Ascending aorta (tissue), 2 donors: ENCODE measurements at places on chromosomes 3 and 15. TPM values are rescaled to one million over a fixed set of nuclear protein-coding genes. Genes with fewer than 3 reads are reported as not detected.

DNA sequence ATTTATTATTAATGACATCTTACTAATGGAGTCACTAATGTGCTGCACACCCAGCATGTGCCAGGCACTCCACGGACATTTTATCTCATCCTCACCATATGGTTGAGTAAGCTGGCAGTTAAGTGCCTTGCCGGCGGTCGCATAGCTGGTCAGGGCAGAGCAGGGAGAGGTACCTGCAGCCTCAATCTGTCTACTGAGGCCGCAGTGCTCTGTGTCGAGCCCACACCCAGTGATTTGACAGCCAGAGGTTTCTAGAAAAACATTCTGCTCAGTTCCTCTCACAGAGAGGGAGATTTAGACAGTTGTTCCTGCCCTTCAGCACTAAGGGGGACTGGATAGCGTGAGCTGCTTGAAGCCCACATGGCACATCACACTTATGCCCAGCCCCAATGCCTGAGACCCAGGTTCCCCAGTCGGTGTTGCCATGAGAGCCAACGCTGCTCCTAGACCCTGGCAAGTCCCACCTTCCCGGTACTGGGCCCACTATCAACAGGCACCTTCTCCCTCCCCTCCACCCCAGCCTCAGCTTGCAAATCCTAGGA lies 2.6 kb downstream of the LIPC start:
- DNase-seq: no peak
- no peak overlapping the region for H3K4me3 ChIP-seq
- H3K27me3 ChIP-seq: no peaks in the 10 kb centered on the region
- H3K4me1 ChIP-seq: peaks cover 1% of the 10 kb centered on the region
- no peak overlapping the region for H3K27ac ChIP-seq
- H3K36me3 ChIP-seq: no peaks in the 10 kb centered on the region

The MEGF11 gene
- not detected for total RNA-seq

- no peak overlapping the region for H3K4me3 ChIP-seq
- H3K4me1 ChIP-seq: no peaks in the 10 kb centered on the region
- H3K27ac ChIP-seq: no peak overlapping the region
Observed at GRCh38 chr15:37893309-37893708, 41.1 kb upstream of the TMCO5A start.

The CDCP1 gene
- 3.0 TPM for total RNA-seq

GRCh38 chr15:65077981-65078352 lies 1.4 kb downstream of the KBTBD13 start:
- H3K4me3 ChIP-seq: no peak overlapping the region
- H3K36me3 ChIP-seq: no peaks in the 10 kb centered on the region
- DNase-seq: no peak
- H3K4me1 ChIP-seq: peaks cover 46% of the 10 kb centered on the region
- peak overlapping the region; percentile 69 for H3K27ac ChIP-seq
- H3K27me3 ChIP-seq: no peaks in the 10 kb centered on the region

DNA sequence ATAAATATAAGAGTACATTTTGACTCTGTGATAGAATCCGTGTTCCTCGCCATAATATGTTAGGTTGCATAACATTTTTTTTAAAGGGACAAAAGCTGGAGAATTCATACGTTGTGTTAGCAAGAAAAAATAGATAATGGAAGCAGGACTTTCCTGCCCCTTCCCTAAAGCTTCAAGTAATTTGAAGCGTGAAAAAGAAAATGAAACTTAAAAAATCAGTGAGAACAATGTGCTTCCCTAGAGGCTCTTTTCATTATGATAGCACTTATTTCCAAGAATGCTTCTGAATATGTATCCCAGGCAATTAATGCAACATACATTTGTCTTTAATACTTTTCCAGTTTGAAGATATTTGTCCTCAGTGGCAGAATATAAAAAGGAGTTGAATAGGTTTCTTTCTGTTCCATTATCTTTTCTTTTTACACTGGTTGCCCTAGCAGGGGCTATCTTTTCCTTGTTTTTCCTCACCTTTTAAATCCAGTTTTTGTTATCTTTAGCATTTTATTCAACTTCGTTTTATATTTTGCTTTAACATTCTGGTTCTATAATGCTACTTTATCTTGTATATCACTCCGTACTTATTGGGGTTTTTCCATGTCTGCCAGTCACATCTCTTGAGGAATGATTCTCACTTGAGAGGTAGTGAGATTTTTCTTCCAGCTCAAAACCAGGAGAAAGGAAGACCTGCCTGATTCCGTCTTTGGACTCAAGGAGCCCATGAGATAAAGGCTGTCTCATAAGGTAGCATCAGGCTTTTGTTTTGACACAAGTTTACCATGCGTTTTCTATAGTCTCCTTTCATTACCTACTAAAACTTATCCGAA lies 113.8 kb downstream of the MBNL1 start:
- H3K36me3 ChIP-seq: peaks cover 3% of the 10 kb centered on the region
- H3K4me3 ChIP-seq: peak overlapping the region; percentile 58
- no peaks in the 10 kb centered on the region for H3K27me3 ChIP-seq
- H3K27ac ChIP-seq: peak overlapping the region; percentile 68
- peaks cover 68% of the 10 kb centered on the region for H3K4me1 ChIP-seq

The HAUS2 gene
- total RNA-seq: 92.6 TPM

The GOLGA8J gene
- 0.75 TPM for total RNA-seq

- no peak for DNase-seq
- H3K36me3 ChIP-seq: no peaks in the 10 kb centered on the region
- no peak overlapping the region for H3K27ac ChIP-seq
- H3K4me1 ChIP-seq: no peaks in the 10 kb centered on the region
- H3K27me3 ChIP-seq: no peaks in the 10 kb centered on the region
Observed at GRCh38 chr15:53197426-53197839, 407.3 kb upstream of the ONECUT1 start.

DNA sequence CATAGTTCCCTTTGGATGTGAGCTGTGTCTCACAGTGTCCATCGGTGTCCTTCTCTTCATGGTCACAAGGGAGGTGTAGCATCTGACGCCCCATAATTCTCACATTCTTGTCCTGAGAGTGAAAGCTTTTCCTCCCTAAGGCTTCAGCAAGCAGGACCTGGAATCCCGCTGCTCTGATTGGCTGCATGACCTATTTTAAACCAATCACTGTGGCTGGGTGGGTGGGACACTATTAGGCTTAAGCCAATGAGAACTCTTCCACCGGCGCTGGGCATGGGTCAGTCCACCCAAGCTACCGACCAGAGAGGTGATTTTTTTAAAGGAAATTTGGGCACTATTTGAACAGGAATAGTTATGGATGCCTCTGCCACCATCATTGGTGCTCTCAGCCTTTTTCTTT lies 385.9 kb downstream of the MFSD1 start:
- no peak overlapping the region for H3K4me3 ChIP-seq
- no peak for DNase-seq
- no peaks in the 10 kb centered on the region for H3K36me3 ChIP-seq
- no peaks in the 10 kb centered on the region for H3K4me1 ChIP-seq

GRCh38 chr15:58992181-58992580 lies 4.7 kb downstream of the RNF111 start:
- no peaks in the 10 kb centered on the region for H3K36me3 ChIP-seq
- H3K27ac ChIP-seq: no peak overlapping the region
- no peaks in the 10 kb centered on the region for H3K27me3 ChIP-seq
- no peaks in the 10 kb centered on the region for H3K4me1 ChIP-seq
- no peak overlapping the region for H3K4me3 ChIP-seq

GRCh38 chr3:150005243-150006112 lies 34.8 kb upstream of the PFN2 start:
- DNase-seq: no peak
- no peaks in the 10 kb centered on the region for H3K27me3 ChIP-seq
- H3K27ac ChIP-seq: no peak overlapping the region
- H3K4me1 ChIP-seq: no peaks in the 10 kb centered on the region
- H3K36me3 ChIP-seq: no peaks in the 10 kb centered on the region

The CCR1 gene
- 10.2 TPM for total RNA-seq

GRCh38 chr3:128416578-128417211 lies 50.0 kb downstream of the DNAJB8 start:
- no peaks in the 10 kb centered on the region for H3K36me3 ChIP-seq
- DNase-seq: no peak
- no peak overlapping the region for H3K27ac ChIP-seq

The ZBBX gene
- total RNA-seq: not detected

DNA sequence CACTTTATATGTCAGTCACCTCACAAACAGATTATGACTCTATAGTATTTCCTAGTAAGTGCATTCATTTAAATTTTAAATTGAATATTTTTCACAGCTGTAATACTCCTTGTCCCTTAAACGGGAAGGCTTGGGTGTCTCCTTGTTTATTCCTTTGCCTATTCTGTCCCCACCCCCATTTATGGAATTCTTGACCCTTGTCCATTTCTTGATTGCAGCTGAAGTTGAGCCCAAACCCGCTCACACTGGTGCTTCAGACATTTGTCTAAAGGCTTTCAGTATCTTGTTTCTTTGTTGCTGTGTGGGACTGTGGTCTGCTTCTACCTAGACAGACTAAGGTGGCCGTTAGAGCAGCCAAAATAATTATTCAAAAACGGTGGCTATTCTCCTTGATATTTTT lies 449.7 kb downstream of the FOXP1 start:
- no peaks in the 10 kb centered on the region for H3K36me3 ChIP-seq
- H3K27me3 ChIP-seq: no peaks in the 10 kb centered on the region
- H3K4me1 ChIP-seq: peaks cover 33% of the 10 kb centered on the region
- H3K27ac ChIP-seq: peak overlapping the region; percentile 85
- no peak for DNase-seq

The ZNF774 gene
- 0.21 TPM for total RNA-seq

DNA sequence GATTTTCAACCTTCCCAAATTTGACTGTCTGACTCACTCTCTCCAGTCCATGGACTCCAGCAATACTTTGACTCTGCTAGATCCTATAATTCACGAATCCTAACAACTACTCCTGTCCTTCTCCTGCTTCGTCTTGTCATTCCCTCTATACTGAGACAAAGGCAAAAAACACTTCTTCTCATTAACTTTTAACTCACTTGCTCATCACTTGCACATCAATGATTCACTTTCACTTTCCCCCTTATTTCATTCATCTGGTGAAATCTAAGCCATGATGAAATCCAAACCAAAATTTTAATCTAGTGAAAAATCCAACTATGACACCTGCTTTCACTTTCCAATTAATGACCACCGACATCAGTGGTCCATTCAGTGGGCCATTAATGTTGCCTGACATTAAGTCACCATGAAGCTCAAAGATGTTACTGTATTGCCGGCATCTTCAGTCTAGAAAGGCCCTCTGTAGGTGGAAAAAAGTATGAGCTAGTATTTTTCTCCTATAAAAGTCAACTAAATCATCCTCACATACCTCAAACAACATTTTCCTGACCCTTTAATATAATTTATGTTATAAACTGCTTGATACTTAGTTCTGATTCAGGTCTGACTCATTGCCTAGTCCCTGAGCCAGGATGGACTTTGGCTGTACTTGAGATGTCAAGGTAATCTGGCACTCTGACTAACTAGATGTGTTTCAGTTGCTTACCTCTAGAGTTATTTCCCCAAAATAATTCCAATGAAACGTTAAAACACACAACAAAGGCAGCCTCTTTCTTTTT lies 158.6 kb downstream of the CNTN6 start:
- no peak overlapping the region for H3K4me3 ChIP-seq
- no peaks in the 10 kb centered on the region for H3K27me3 ChIP-seq
- no peak overlapping the region for H3K27ac ChIP-seq
- no peaks in the 10 kb centered on the region for H3K4me1 ChIP-seq
- DNase-seq: no peak

The PLS1 gene
- 1.8 TPM for total RNA-seq

DNA sequence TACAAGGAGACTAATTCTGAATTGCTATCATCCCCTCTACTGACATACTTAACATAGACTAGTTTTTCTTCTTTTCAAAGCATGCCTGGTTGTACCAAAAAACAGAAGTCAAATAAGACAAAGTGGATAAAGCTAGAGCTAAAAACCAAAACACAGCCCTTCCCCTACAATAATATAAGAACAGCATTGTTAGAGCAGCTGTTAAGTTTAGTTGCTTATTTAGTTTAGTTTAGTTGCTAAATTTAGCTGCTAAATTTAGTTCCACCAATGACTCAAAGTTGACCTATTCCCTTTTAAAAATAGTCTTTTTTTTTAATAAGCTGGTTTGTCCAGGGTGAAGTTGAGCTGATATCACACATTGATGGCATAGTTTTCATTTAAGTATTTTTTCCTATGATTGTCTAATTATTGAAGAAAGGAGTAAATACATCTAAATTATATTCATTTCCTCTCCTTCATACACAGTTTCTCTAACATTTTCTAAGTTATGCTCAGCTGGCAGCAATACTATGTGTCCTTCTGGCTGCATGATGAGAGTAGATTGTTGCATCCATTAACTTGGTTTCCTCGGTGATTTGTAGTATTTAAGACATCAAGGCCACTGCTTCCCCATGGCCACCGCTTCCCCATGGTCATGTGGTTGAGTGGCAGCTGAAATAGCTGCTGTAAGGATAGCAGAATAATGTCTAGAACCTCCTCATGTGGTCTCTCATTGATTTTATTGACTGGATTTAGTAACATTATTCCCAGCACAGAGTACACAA lies 718.6 kb upstream of the NECTIN3 start:
- peak overlapping the region; percentile 20 for H3K27ac ChIP-seq
- H3K27me3 ChIP-seq: no peaks in the 10 kb centered on the region
- DNase-seq: no peak

GRCh38 chr3:24020036-24020691 lies 75.1 kb downstream of the NR1D2 start:
- DNase-seq: no peak
- H3K4me1 ChIP-seq: peaks cover 9% of the 10 kb centered on the region
- no peaks in the 10 kb centered on the region for H3K36me3 ChIP-seq

GRCh38 chr15:45637552-45638033 lies 2.8 kb downstream of the SQOR start:
- peak; percentile 76 for DNase-seq
- no peaks in the 10 kb centered on the region for H3K27me3 ChIP-seq
- peaks cover 53% of the 10 kb centered on the region for H3K4me1 ChIP-seq
- peak overlapping the region; percentile 86 for H3K27ac ChIP-seq
- peak overlapping the region; percentile 43 for H3K4me3 ChIP-seq

The LEKR1 gene
- total RNA-seq: not detected

The GATM gene
- 6.1 TPM for total RNA-seq

DNA sequence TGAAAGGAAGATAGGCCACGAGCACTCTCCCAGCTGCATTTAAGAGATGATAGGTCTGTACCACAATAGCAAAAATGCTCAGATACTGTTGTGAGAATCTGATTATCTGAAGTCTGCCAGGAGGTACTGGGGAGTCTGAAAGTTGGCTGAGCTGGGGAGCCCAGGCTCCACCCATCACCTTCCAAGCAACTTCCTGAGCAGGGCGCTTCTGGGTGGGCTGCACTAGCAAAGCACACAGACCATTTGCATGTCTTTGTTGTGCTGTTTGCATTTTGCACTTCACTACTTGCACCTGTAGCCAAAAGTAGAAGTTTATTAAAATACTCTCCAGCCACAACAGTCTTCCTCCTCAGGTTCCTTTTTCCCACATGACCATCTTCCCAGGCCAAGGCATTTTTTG lies 133.2 kb downstream of the ALDH1A2 start:
- H3K27me3 ChIP-seq: no peaks in the 10 kb centered on the region
- no peak overlapping the region for H3K27ac ChIP-seq
- no peaks in the 10 kb centered on the region for H3K4me1 ChIP-seq
- no peak for DNase-seq
- no peaks in the 10 kb centered on the region for H3K36me3 ChIP-seq
- no peak overlapping the region for H3K4me3 ChIP-seq

- no peak for DNase-seq
- H3K4me3 ChIP-seq: no peak overlapping the region
- H3K27ac ChIP-seq: no peak overlapping the region
- no peaks in the 10 kb centered on the region for H3K27me3 ChIP-seq
Observed at GRCh38 chr3:141044695-141045641, 6.2 kb upstream of the SPSB4 start.
